ENCODE measurements at places on chromosomes 1 and 21.

GRCh38 chr1:169305356-169305755 is 62.2 kb downstream of the NME7 start:
- DNase-seq, result no peak

DNA sequence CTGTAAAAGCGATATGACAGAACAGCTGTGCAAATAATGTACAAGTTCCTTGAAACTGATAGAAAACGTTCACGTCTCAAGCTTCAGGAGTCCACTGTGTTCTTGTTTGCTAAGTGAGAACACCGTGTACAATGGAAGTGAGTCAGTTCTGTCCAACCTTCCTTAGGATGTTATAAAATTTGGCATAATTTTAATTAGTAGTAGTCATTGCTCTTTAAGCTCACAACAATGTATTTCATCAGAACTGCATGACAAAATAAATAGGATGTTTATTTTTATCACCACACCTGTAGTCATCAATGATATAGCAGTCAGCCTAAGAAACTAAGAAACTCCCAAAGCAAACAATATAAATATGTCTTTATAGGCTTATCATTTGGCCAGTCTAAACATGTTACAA is 53.0 kb downstream of the RGS2 start:
- DNase-seq, result no peak

GRCh38 chr1:17200246-17200645 is 4.7 kb upstream of the PADI1 start:
- no peak for DNase-seq

DNA sequence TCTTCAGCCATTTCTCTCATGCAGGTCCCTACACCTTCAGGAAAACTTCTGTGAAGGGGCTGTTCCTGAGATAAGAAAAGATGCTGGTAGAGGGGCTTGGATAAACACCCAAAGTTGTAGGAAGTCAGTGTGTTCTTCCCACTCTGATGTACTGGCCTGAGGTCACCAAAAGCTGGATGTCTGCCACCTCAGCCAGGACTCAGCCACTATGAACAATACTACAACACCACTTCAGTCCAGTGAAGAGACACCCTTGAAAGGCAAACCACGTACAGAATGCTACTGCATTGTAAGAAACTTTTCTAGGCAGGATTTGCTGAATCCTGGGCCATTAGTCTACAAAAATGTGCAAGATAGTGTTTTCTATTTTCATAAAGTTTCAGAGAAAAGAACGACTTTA is 2.4 kb downstream of the PTPN14 start:
- no peak for DNase-seq

DNA sequence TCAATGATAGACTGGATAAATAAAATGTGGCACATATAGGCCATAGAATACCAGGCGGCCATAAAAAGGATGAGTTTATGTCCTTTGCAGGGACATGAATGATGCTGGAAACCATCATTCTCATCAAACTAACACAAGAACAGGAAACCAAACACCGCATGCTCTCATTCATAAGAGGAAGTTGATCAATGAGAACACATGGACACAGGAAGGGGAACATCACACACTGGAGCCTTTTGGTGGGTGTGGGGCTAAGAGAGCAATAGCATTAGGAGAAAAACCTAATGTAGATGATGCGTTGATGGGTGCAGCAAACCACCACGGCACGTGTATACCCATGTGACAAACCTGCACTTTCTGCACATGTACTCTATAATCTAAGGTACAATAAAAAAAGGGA is 883.4 kb upstream of the PRMT6 start:
- no peak for DNase-seq

DNA sequence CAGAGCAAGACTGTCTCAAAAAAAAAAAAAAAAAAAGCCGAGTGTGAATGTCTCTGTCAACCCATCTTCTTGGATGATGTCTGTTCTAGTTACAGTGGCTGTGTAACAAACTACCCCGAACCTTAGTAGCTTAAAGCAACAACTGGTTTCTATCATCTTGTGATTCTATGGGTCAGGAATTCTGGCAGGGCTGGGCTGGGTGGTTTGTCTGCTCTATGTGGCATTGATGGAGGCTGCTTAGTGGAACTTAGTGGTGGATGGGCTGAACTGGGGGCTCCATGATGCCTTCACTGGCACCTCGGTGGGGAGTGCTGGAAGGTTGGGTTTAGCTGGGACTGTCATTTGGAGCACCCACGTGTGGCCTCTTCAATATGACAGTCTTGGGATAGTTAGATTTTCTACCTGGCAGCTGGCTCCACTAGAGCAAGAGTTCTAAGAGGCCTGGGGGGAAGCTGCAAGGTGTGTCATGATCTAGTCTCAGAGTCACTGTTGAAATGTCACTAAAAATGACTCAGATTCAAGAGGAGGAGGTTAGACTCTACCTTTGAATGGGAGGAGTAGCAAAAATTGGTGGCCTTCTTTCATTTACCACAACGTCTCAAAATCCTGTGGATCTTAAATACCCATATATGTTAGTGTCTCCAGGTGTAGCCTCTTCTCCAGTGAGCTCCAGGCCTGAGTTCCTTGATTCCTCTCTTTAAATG is 18.6 kb downstream of the ACOT11 start:
- no peak for DNase-seq

GRCh38 chr1:76585980-76586674 is 281.2 kb upstream of the ST6GALNAC5 start:
- DNase-seq, result no peak
